ENCODE measurements at places on chromosomes 12 and 14.

- no peak for DNase-seq
Observed at GRCh38 chr12:51018956-51019355, 7.2 kb downstream of the SLC11A2 start.

DNA sequence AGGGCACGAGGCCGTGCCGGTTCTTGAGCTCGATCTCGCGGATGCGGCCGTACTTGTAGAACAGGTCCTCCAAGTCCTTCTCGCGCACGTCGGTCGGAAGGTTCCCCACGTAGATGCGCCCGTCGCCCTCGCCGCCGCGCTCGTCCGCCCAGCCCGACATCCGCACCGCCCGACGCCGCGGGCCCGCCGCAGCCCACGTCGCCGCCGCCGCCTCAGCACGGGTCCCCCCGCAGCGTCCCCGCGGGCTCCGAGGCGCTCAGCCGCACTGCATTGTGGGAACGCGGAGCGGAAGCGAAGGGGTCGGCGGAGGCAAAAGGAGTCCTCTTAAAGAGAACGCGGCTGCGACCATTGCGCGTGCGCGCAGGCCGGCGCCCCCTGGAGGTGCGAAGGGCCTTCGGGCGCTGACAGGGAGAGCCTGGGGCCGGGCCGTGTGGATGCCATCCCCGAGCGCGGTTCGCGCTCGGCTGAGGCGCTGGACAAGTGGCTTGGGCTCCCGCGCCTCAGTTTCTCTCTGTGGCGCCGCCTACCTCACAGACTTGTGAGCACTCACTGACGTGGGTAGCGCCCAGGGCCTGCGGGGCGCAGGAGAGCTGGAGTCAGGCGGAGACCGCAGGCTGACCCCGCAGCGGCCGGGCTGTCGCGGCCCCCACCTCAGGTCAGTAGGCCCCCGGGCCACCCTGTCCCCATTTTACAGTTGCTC lies at the start of gene SRSF9:
SRSF9 (minus strand) TSS at position 299 of the 700 bp plus-strand sequence; CDS start at position 160, 139 bp downstream.
- peak; percentile 95 for DNase-seq

- DNase-seq, result no peak
Observed at GRCh38 chr12:93244514-93245077, 133.1 kb upstream of the NUDT4 start.

GRCh38 chr14:75315144-75315543 lies 36.5 kb downstream of the FOS start:
- no peak for DNase-seq

GRCh38 chr12:107361970-107362369 lies 268.6 kb upstream of the CRY1 start:
- DNase-seq, result no peak

DNA sequence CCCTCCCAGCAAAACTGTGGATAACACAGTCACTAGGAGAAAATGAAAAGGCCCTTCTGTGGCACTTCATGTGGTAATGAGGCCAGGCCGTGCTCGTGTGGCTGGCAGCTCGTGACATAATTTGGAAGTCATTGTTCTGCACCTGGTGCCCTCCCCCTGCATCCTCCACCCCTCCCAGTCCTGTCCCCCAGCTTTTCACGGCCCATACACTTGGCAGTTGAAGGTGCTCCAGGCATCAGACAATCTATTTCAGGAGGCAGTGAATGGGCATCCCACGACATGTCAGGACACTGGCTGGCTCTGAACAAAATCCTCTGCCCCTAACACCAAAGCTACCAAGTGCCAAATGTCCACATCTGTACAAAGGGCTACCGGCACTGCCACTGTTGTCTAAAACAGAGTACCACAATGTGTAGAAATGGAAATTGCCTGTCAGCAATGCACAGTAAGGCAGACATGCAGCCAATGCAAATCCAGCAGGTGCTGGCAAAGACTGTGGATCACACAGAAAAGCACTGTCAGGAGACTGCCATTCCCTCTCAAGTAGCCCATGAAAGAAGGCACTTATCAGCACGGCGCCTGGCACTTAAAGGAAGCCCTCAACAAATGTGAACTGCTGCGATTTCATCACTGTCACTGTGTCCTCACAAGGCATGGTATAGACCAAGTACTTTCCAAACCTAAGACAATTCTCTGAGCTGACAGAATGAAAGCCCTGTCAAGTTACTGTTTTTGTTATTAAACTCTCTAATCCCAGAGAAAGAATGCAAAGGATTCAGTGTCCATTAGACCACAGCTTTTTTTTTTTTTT lies 39.1 kb downstream of the CORO1C start:
- no peak for DNase-seq

DNA sequence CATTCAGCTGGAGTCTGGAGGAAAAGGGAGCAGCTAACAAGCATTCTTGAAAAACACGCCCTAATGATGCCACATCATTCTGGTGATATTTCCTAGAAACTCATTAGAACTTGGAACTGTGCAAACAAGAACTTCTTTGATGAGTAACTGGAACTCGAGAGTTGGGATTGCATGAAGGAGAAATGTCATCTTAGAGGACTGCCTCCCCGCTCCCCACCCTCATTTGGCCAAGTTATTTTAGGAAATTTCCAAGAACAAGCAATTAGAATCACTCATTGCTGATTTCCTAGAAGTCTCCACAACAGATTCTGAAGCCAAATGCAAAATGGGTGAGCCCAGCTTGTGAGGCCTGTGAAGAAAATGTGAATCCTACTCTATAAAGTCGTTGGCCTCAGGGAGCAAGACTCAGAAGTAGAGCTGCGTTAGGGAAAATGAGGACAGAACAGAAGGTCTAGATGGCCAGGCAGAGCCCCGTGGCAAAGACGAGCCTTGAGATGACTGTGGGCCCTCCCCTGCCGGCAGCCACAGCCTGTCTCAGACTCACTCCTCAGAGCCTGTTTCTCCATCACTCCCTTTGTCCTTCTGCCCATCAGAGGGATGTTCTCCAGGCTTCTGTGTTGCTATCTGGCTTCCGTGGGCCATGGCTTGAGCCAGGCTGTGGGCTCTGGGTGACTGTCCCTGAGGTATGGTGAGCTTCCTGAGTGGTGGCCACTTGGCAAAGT lies 38.4 kb downstream of the RTL1 start:
- no peak for DNase-seq

- DNase-seq, result no peak
Observed at GRCh38 chr14:72603639-72604038, 290.3 kb downstream of the DPF3 start.

GRCh38 chr12:54584128-54584527 lies 4.3 kb downstream of the PPP1R1A start:
- no peak for DNase-seq

DNA sequence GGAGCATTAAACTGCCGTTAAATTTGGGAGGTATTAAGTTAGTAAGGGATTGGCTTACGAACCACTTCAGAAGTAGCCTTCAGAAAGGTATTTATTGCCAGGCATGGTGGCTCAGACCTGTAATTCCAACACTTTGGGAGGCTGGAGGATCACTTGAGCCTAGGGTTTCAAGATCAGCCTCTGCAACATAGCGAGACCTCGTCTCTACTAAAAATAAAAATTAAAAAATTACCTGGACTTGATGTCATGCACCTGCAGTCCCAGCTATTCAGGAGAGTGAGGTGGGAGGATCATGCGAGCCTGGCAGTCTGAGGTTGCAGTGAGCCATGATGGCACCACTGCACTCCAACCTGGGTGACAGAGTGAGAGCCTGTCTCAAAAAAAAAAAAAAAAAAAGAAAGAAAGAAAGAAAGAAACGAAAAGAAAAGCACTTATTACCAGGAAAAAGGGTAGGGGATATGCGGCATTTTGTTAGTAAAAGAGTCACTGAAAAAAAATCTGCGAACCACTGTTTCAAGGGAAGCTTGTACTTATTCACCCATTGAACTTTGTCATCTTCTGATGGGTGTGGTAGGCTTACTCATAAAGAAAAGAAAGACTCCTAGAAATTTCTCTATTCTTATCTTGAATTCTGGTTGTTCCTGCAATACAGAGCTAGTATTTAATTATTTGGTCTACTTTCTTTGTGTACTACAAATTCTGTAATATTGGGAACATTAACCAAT lies 33.6 kb upstream of the PLEKHA5 start:
- no peak for DNase-seq

- DNase-seq, result no peak
Observed at GRCh38 chr14:32102968-32103367, 25.9 kb downstream of the ARHGAP5 start.

- DNase-seq, result no peak
Observed at GRCh38 chr12:129185855-129186254, 332.6 kb downstream of the GLT1D1 start.

DNA sequence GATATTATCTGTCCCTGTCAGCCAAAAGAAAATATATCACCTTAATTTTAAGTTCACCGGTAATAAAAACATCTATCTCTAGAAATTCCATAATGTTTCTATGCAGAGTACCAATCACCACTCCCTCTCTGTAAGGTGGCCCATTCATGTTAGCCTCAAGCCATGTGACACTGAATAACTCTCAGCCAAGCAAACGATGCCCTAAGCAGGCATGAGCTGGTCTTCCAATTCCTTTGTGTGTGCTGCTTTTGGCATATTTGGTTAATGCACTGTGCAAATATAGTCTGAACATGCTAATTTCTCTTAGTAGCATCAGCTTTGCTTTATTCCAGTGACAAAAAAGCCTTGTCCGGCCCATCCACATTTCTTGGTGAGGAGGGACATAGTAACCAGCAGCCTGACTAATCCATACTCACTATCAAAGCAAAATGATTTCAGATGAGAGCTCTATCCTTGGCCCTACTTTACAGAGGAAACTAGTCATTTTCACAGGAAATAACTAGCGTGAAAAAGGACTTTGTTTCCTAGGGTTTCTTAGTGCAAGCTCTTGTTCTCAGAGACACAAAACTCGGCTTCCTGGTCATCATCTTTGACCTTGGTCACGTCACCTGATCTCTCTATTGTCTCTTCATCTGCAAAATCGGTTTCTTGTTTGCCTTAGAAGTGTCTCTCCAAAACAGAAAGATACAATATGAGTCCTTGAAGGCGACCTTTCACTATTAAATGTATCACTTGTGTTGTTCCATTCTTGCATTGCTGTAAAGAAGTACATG lies 59.2 kb upstream of the RTRAF start:
- no peak for DNase-seq

GRCh38 chr14:68634874-68635595 lies 157.8 kb downstream of the ZFP36L1 start:
- no peak for DNase-seq

DNA sequence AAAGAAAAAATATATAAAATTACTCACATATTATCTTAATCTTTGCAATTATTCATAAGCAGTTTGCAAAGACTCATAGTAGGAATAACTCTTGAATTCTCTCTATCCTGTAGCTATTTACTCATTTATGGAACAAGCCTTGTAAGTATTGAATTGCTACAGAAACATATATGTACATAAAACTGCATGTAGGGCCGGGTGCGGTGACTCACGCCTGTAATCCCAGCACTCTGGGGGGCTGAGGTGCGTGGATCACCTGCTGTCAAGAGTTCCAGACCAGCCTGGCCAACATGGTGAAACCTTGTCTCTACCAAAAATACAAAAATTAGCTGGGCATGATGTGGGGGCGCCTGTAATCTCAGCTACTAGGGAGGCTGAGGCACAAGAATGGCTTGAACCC lies 286.2 kb downstream of the PPFIA2 start:
- DNase-seq, result no peak

GRCh38 chr12:132549059-132549458 lies 59.1 kb downstream of the FBRSL1 start:
- no peak for DNase-seq

- no peak for DNase-seq
Observed at GRCh38 chr12:3557116-3557697, 66.2 kb downstream of the PRMT8 start.

GRCh38 chr12:108729612-108730364 lies 1.5 kb downstream of the CORO1C start:
- DNase-seq, result no peak

DNA sequence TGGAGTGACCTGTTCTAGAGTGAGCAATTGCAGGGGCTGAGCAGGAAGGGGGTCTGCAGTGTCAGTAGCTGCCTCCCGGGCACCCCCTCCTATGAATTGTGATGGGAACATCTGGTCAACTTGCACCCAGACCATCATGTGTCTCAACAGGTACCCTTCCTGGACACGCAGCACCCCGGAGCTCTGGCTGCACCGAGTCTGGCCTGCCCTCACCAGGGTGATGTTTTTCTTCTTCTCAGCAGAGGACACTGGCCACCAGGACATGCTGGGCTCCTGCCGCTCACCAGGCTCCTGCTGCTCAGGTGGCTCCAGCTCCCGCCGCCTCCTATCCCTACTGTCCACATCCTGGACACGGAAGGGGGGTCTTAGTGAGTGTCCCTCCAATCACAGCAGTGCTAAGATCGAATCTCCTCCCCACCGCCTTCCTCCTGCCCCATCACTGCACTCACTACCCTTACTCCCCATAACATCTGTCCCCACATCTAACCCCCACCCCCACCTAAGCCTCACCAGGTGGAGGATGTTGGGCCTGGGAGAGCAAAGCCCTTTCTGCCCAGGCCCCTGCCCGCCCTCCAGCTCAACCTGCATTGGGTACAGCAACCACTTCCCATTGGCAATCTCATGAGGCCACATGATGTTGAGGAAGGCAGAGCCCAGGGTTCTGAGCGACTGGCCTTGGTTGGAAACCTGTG lies 14.9 kb downstream of the ITGA7 start:
- no peak for DNase-seq

DNA sequence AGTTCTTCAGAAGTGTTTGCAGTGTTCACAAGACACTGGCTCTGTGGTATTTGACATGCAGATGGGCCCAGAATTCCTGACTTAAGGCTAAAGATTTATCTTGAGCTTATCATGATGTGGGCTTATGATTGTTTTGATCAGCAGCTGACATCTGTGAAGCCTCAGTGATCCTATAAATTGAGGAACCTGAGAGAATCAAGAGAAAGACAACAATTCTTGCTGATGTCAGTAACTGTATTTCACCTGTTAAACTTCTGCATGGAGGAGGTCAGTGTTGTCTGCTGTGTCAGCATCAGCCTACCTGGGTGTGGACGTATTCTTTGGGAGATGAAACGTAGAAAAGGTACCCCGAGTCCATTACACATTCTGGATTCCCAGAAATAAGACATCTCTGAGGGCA lies 33.3 kb downstream of the TRAF3 start:
- DNase-seq, result no peak

GRCh38 chr14:39339003-39339402 lies 93.2 kb downstream of the FBXO33 start:
- DNase-seq, result no peak

- DNase-seq, result no peak
Observed at GRCh38 chr14:88546621-88547385, 8.0 kb downstream of the PTPN21 start.

Measured in stimulated activated CD8-positive, alpha-beta memory T cell treated with anti-CD3 and anti-CD28 coated beads, Interleukin-15, amount 100 ng/mL, for 4 hours (primary cell).